ENCODE measurements at places on chromosomes 1 and 21. TPM values are rescaled to one million over a fixed set of nuclear protein-coding genes. Genes with fewer than 3 reads are reported as not detected.

- DNase-seq = peak; percentile 85
Measured at GRCh38 chr1:23558140-23558871, 995 bp downstream of the ID3 start.

- DNase-seq = no peak
Measured at GRCh38 chr1:233796146-233796783, 108.2 kb upstream of the SLC35F3 start.

DNA sequence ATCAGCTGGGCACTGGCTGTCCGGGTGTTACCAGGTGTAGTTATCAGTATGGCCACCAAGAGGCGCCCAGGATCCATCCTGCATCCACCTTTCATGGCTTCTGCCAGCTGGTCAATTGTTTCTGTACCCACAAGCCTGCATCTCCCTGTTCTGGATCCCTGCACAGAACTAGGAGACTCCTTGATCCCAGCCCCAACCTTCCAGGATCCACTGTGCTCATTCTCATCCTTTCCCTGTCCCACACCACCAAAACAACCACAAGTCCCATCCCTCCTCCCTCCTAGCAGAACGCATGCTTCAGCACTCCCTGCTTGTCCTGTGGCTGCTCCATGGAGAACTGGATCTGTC lies 27.2 kb upstream of the FOXE3 start:
- DNase-seq = peak; percentile 46

GRCh38 chr1:171833091-171833825 lies 8.0 kb upstream of the DNM3 start:
- DNase-seq = no peak

Gene RAB25
- total RNA-seq = 88.0 TPM

Gene KCNC4
- total RNA-seq = 12.5 TPM

Gene NHLH1
- total RNA-seq = not detected

Gene OPN3
- 35.9 TPM for total RNA-seq

Gene HSD11B1
- 3.3 TPM for total RNA-seq

Gene TMEM63A
- total RNA-seq = 38.0 TPM

DNA sequence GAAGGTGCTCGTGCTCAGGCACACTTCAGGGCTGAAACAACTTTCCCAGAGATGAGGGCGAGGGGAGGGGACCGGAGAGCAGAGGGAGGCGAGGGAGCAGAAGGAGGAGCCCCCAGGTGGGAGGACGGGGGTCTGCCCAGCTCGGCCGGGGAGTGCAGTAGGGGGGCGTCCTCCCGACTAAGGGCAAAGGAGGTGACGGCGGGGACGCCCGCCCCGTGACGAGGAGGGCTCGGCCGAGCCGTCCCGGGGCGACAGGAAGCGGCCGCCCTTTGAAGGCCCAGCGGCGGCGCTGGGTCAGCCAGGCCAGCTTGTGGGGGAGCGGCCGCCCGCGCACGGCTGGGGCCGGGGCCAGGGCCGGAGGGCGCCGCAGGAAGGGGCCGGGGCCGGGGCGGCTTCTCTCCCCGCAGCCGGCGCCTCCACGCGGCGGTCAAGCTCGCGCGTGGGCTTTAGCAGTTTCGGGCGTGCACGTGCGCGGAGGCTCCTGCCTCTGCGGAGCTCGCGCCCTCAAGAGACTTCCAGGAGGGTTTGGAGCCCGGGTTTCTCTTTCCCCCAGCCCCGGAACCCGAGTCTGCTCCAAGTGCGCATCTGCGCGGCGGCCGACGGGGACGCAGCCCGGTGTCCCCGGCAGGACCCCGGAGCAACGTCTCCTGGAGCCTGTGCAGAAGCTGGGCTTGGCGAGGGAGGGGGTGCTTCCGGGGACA lies 100.8 kb upstream of the SLC45A1 start:
- peak; percentile 60 for DNase-seq

DNA sequence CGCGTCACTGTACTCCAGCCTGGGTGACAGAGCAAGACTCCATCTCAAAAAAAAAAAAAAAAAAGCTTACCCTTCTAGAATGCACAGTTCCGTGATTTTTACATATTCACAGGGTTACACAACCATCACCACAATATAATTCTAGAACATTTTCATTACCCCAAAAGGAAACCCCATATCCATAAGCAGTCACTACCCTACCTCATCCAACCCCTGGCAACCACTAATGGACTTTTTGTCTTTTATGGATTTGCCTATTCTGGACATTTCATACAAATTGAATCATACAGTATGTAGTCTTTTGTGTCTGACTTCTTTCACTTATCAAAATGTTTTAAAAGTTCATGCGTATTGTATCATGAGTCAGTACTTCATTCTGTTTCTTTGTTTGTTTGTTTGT lies 22.8 kb downstream of the SYF2 start:
- no peak for DNase-seq

GRCh38 chr1:61427510-61427909 lies 297.4 kb downstream of the TM2D1 start:
- DNase-seq = no peak

DNA sequence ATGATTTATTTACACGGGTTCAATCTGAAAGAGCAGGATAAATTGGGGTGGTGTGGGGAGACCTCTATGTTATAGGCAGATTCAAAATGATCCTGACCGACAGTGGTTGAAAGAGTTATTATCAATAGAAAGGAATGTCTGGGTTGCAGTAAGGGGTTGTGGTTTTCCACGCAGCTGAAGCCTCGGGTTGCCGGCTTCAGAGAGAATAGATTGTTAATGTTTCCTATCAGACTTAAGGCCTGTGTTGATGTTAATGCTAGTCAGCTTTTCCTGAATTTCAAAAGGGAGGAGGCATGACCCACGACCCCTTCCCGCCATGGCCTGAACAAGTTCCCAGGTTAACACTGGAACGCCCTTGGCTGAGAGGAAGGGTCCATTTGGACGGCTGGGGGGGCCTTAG lies 2.2 kb upstream of the UBE2J2 start:
- DNase-seq = no peak

Gene CLDN17
- not detected for total RNA-seq

- no peak for DNase-seq
Measured at GRCh38 chr1:152796421-152796820, at the start of gene LCE1D. Gene LCE1D, plus strand, starts transcription at chr1:152796721. Its CDS starts 1,074 bp downstream, at chr1:152797795.

DNA sequence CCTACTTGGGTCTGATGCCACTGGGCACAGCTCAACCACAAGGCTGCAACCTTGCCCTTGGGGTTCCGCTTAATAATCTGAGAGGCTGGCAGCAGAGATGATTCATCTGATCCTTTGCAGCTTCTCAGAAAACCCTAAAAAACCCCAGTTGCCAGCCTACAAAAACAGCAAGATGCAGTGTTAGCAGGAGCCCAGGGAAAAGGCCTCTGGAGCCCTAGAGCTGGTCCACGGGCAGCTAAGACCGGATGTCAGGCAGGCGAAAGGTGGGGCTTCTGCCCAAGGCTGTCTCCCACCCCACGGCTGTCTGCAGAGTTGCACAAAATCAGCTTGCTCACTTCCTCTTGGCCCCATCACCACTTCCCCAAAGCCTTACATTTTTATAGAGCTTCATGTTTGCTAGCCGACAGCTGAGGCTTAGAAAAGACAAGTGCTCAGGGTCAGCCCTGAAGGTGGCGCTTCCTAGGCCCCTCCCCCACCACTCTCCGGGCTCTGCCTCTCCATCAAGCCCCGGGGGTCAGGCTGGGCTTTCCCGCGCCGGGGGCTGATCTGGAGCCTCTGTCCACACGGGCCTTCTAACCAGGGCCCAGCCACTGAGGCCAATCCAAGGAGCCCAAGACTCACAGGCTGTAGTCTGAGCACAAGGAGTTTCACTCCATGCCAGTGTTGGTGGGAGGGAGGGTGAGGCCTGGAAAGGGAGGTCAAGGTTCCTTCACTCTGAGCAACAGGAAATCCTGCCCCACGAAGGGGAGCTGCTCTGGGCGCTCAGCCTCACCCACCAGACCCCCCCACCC lies 4.2 kb upstream of the ADORA3 start:
- peak; percentile 63 for DNase-seq

Gene SPRR4
- not detected for total RNA-seq

DNA sequence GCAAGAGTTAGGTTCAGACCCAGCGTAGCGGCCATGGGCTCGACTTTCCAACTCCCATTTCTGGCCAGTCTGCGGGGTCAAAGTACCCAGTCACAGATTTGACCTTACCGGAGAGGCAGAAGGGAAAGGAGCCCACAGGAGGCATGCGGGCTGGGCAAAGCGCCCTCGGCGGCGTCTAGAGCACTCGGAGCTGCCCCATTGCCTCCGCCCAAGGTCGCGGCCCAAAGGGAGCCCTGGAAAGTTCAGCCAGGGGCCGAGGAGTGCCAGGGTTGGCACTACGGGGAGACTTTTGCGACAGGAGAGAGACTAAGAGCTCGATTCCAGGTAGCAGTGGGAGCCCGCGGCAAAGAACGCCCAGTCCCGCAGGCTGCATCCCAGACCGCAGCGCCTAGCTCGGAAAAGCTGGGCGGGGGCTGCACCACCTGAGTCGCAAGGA lies 896 bp downstream of the KANK4 start:
- no peak for DNase-seq

Gene BMP8A
- total RNA-seq = 203 TPM

DNA sequence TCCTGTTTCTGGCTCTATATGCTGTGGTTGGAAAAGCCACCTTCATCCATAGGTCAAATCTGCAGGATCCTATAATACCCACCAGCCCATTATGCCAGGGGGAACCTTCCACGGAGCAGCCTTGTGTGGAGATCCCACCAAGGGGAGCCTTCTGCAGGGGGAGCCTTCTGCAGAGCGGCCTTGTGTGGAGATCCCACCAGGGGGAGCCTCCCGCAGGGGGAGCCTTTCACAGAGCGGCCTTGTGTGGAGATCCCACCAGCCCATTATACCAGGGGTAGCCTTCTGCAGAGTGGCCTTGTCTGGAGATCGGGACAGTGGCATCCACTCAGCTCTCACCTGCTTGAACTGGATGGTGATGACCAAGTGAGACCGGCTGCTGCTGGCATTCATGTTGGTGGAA lies 85.3 kb downstream of the SCCPDH start:
- no peak for DNase-seq

Gene TMEM81
- total RNA-seq = 2.2 TPM

DNA sequence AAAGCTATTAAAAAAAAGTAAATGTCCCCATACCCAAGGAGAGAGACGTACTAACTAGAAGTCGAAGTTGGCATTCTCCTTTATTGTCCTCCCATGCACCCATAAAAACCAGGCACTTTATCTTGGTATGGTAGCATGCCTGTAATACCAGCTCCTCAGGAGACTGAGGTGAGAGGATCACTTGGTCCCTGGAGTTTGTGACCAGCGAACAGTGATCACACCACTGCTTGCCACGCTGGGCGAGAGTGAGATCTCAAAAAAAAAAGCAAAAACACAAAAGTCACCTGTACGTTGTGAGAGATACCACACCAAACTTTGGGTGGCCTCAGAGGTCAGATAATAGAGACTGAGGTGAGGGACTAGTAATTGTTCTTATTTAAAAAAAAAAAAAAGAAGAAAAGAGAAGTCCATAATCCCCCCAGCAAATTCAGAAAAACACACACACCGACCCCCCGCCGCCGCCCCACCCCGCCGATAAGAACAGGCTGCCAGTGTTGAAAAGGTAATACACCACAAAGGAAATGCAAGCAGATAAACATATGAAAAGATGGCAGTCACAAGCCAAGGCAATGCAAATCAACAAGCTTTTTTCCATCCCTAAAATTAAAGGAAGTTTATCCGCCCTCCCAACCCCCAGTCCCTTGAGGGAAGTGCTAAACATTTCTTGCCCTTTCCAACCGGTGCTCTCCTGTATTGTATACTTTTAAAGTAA lies 3.6 kb downstream of the L1TD1 start:
- DNase-seq = no peak

Gene VSIG8
- total RNA-seq = not detected

DNA sequence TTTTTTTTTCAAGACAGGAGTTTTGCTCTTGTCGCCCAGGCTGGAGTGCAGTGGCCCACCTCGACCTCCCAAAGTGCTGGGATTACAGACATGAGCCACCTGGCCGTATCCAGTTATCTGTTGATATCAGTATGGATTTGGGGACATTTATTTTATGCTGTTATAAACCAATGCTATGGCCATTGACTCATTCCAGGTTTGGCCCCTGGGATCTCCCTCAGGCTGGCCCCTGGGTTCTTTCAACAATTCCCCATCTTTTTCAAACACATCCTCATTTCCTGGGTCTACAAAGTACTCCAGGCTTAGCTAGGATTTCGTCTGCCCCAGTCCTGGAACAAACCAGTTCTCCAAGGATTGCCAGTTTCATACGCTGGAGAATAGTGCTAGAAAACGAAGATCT lies 44.1 kb downstream of the WDR4 start:
- DNase-seq = no peak

DNA sequence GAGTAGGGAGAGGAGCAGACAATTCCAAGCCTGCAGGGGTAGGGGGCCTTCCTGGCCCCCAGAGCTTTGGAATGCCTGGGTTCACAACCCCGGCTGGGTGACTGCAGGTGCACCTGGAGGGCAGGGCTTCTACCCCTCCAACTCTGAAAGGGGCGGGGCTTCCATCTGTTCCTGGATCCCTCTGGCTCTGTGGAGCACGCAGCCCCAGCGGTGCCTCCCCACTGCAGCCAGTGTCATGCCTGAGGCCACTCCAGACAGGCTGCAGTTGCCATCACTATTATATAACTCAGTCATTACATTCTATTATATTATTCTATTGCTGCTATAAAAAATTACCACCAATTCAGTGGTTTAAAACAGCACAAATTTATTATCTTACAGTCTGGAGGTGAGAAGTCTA lies 12.5 kb upstream of the FNBP1L start:
- no peak for DNase-seq

GRCh38 chr1:226125831-226126230 lies 60.7 kb downstream of the ACBD3 start:
- DNase-seq = no peak

DNA sequence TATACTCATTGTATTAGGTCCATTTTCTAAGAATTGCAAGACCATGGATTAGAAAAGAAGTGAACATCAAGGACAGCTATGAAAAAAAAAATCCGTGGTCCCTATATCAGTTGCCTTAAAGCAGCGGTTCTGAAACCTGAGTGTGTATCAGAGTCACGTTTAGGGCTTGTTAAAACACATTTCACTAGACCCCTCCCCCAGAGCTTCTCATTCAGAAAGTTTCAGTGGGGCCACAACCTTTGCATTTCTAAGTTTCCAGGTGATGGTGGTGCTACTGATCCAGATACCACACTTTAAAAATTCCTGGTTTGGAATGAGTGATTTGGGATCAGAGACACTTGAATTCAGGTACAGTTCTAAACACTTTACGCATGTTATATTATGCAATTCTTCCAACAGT lies 96.1 kb upstream of the PRMT6 start:
- DNase-seq = no peak

Gene BTBD19
- 7.3 TPM for total RNA-seq

- peak; percentile 57 for DNase-seq
Measured at GRCh38 chr1:212488436-212489283, 55.9 kb downstream of the NENF start.

GRCh38 chr1:213600879-213601278 lies 386.9 kb upstream of the PROX1 start:
- peak; percentile 25 for DNase-seq

DNA sequence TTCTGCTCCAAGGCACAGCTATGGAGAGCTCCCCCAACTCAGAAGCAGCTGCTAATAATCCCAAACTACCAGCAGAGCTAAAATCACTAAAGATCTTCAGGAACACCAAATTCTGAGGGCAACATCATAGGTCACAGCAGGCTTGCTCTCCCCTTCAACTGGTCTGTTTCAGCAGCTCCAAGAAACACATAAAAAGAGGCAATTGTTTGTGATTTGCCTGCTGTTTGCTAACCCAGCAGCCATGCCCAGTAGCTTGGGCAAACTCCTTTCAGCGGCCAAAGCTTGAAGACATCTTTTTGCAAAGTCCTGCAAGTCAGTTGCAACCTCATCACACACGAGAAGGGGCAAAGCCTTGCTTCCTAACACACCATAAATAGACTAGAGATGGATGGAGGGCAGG lies 8.9 kb downstream of the ERI3 start:
- no peak for DNase-seq
